ENCODE measurements at places on chromosomes 13 and 19. TPM values are rescaled to one million over a fixed set of nuclear protein-coding genes. Genes with fewer than 3 reads are reported as not detected.

GRCh38 chr19:18291590-18292461, 10.4 kb upstream of the JUND start:
- DNase-seq: peak; percentile 95

GRCh38 chr13:101149735-101150384, 266.4 kb downstream of the NALCN start:
- DNase-seq: no peak

DNA sequence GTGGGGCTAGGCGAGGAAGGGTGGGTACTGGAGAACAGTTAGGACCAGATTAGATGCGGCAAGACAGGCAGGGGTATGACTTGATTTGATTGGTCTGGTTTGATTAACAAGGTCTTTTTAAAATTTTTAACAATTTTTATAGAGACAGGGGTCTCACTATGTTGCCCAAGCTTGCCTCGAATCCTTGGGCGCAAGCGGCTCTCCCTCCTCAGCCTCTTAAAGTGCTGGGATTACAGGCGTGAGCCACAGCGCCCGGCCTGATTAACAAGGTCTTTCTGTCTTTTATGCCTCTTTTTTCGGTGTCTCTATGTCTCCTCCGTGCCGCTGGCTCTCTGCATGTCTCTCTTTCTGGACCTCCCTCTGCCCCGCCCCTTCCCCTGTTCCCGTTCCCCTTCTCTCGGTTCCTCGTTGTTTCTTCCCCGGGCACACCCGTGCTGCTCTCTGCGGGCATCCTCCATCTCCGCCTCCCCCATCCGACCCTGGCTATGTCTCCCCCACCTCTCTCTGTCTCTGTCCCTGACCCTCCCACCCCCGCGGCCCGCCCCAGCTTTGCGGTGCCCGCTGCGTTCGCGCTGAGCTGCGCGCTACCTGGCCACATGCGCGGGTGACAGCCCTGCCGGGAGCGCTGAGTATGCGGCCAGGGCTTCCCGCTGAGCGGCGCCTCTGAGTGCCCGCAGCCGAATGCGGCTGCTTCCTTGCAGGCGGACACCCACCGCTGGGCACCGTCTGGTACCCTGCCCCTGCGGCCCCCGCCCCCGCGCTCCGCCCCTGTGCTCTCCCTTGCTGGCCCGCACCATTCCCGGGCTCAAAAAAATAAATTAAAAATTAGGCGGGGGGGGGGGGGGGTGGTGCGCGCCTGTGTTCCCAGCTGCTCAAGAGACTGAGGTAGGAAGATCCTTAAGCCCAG, 8.1 kb upstream of the SDHAF1 start:
- no peak for DNase-seq

The S1PR4 gene
- 31.4 TPM for total RNA-seq

DNA sequence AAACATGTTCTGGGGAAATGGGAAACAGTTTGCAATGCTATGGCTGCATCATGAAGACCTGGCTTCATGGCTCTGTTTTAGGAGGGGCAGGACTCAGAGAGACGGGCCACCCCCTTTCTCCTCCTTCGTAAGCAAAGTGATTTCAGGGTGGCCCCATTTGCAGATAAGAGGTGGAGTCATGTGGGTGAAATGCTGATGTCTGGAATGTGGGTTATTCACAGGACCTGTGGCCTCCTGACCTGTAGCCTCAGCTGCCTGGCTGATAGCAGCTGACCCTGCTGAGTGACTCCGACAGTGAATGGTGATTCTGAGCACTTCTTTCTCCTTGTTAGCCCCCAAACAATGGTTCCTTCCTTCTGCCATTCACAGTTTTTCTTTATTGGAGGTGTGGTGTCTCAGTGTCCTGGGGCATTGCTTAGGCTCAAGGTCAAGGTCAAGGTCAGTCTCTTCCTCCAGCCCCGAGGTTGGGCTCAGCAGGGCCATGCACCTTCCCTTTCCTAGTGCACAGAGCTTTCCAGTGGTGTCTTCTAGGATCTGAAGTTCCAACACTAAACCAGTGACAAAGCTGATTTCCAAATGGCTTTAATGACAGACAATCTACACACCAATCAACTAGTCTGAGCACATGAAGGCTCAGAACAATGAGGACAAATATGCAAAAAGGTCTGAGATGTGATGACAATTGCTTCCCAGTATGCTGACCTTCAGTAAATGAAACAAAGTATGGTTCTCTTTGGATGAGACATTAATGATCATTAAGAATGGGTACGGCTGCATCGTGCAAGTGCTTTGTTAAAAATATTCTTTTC, 49.6 kb upstream of the ANKRD10 start:
- no peak for DNase-seq

DNA sequence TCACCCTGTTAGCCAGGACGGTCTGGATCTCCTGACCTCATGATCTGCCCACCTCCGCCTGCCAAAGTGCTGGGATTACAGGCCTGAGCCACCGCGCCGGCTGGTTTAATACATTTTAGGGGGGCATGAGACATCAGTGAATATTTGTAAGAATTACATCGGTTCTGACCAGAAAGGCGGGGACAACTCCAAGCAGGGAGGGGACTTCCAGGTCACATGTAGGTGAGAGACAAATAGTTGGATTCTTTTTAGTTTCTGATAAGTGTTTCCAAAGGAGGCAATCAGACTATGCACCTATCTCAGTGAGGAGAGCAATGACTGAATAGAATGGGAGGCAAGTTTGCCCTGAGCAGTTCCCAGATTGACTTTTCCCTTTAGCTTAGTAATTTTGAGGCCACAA, 3.7 kb upstream of the ZNF552 start:
- DNase-seq: no peak

DNA sequence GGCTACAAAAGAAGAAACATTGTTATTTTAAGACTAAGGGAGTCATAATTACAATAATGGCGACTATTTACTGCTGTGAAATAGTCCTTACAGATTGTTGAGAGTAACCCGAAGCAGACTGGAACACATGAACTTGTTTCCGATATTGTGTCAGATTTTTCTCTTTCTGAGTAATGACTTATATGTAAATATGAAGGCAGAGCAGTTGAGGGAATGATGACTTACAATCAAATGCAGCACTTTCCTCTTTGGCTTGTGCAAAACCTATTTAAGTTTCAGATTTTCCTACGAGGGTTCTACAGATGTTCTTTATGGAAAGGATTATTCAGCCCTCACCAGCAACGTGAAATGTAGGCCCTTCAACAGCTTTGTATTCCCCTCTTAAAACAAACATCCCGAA, 198.6 kb downstream of the RGCC start:
- DNase-seq: no peak

- DNase-seq: no peak
These were observed 361.5 kb downstream of the RFC3 start for GRCh38 chr13:34179481-34179880.

The FOXA3 gene
- total RNA-seq: 0.46 TPM

The TMPRSS9 gene
- total RNA-seq: 0.55 TPM

- no peak for DNase-seq
These were observed 938.4 kb upstream of the SLC10A2 start for GRCh38 chr13:104004572-104004971.

DNA sequence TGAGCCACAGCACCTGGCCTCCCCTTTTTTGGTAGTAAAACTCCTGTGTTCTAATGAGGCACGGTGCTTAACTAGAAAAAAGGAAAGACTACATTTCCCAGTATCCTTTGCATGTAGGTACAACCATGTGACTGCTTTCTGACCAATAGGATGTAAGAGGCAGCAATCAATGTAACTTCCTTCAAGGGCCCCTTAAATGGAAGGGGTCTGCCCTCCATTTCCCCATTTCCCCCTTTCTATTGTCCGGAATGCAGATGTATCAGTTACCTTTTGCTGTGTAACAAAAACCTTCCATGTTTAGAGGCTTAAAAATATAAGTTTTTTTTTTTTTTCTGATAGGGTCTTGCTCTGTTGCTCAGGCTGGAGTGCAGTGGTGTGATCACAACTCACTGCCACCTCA, 2.2 kb downstream of the GPR32 start:
- no peak for DNase-seq

The OR7A5 gene
- not detected for total RNA-seq

The COX6B1 gene
- total RNA-seq: 166 TPM

- peak; percentile 14 for DNase-seq
These were observed 2144.2 kb downstream of the PCDH9 start for GRCh38 chr13:65085977-65086376.

DNA sequence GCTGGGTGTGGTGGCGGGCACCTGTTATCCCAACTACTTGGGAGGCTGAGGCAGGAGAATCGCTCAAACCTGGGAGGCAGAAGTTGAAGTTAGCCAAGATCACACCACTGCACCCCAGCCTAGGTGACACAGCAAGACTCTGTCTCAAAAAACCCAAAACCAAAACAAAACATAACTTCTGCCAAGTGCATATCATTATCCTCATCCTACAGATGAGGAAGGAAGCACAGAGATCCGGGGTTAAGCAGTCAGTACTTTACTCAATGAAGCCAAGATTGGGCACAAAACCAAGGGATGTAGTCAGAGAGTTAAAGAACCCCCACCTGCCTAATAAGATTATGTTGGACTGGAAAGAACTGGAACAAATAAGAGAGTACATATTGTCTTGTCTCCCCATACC, 5.5 kb upstream of the TMTC4 start:
- DNase-seq: no peak

DNA sequence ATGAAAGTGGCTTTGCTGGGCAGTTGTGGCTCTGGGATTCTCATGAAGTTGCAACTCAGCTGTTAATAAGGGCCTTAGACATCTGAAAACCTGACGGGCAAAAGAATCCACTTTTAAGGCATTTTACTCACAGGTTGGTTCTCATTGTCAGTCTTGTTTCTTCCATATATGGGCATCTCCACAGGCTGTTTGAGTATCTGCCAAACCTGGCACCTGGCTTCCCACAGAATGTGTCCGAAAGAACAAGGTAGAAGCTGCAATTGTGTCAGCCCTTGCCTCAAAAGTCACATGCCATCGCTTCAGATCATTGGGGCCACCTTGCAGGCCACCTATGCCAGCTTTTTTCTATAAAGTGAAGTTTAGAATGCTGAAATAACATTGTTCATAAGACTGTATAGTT, 102.4 kb downstream of the KCTD12 start:
- no peak for DNase-seq

The KLK13 gene
- total RNA-seq: 24.1 TPM

DNA sequence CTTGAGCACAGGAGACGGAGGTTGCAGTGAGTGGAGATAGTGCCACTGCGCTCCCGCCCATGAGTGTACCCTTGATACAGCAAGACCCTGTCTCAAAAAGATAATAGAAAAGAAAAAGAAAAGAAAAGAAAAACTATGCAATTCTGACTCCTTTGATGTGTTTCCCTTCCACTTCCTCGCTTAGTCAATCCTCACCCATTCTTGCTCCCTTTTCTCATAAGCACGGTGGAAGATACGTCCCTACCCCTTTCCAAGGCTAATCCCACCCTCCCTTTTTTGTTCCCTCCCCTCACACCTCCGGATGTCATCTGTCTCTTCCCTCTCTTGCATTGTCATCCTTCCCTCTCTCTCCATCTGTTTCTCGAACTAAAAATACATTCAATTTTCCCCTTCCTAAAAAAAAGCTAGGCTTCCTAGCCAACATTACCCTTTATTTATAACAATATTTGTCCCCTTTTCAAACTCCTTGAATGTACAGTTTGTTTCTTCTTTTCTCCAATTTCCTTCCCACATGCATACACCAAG, 40.5 kb upstream of the ITM2B start:
- DNase-seq: no peak

GRCh38 chr13:112234131-112234875, 141.9 kb upstream of the SPACA7 start:
- no peak for DNase-seq

- no peak for DNase-seq
These were observed 16.3 kb upstream of the PARP4 start for GRCh38 chr13:24528816-24529398.

The DACH1 gene
- 9.6 TPM for total RNA-seq

GRCh38 chr19:9847087-9847671, 12.1 kb downstream of the PIN1 start:
- no peak for DNase-seq

DNA sequence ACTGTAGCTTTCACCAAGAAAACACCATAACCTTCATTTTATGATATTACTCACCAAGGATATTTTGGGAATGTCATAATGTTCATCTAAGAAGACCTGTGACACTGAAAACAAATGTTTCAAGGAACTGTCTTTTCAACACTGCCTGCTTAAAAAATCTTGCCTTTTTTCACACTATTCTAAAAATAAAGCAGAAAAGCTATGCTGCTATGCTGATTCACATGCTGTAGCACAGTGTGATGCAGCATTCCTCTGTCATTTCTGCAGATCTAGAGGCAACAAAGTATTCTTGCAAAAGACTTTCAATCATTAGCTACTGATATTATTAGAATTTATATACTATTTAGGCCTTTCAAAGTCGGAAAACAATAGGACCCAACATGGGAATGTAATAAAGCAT, 525.7 kb downstream of the UQCRFS1 start:
- no peak for DNase-seq

GRCh38 chr13:109154966-109155761, 525.8 kb downstream of the MYO16 start:
- no peak for DNase-seq

The FFAR3 gene
- not detected for total RNA-seq

DNA sequence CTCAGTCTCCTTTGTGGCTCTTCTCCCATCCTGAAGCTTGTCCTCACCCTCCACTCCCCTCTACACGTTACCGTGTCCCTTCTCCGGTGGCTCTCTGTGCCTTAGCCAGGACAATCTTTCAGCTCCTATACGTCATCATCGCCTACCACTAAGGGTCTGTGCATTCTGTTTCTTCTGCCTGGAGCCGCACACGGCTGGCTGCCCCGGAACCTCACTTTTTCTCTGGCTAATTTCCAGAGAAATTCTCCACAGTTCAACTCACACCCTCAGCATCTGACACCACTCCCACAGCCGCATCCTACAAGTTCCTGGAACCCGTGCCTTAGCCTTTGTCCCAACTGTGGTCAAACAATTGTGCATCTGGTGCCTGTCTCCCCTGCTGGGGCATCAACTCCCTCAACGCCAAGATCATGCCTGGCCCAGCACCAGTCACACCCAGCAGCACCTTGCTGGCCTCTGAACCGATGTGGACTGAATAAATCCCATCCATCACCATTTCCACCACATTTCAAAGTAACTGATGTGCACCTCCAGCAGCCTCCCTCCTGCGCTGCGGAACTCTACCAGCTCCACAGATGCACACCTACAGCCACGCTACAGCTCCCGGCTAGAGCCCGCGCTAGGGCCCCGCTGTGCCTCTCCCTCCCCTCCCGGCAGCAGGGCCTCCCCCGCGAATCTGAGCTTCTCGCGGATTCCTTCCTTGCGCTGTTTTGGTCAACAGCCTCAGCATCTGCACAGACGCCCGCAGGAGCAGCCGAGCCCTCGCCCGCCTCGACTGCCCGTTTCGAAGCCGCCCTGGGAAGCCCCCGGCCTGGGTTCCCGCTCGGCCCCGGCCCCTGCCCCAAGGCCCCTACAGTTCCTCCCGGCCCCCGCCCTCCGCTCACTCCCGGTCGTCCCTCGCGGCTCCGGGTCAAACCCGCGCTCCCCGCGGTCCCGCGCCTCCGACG, 689 bp downstream of the DCUN1D2 start:
- no peak for DNase-seq

The ZNF85 gene
- 3.0 TPM for total RNA-seq

Measured in upper lobe of left lung (tissue), 6 donors.